ENCODE measurements at places on chromosomes 2 and 18.

- no peak for DNase-seq
These were observed 140.6 kb upstream of the DNMT3A start for GRCh38 chr2:25482341-25482740.

- DNase-seq: no peak
These were observed 138.6 kb upstream of the CHAC2 start for GRCh38 chr2:53629001-53629400.

GRCh38 chr2:240275386-240275785, 134.9 kb upstream of the OTOS start:
- no peak for DNase-seq

DNA sequence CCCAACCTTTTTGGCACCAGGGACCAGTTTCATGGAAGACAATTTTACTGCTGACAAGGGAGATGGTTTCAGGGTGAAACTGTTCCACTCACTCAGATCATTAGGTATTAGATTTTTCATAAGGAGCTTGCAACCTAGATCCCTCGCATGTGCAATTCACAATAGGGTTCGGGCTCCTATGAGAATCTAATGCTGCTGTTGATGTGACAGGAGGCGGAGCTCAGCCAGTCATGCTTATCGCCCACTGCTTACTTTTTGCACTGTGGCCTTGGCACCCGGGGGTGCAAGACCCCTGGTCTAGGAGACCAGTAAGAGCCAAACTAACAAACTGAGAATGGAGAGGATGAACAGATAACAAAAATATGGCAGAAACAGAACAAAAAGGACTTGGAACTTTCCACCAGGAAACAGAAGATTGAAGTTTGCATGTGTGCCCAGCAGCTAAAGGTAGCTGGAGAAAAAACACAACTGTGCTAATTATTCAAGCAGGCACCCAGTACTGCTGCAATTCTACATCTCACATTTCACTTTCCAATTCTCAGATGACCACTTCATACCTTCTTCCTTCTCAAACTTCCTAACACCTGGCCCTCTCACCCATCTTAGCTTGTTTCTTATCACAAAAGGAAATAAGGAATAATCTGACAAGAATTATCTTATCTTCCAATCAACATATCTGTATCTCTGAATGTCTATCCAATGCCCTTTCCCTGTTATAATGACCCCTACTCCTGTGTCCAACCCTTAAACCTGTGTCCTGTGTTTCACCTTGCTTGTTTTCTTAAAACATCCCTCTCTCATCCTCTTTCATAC, 24.8 kb downstream of the SP3 start:
- no peak for DNase-seq

- no peak for DNase-seq
These were observed 84.7 kb upstream of the NEDD4L start for GRCh38 chr18:57959278-57959677.

All from T-helper 9 cell (primary cell).